Activated T-cell treated with anti-CD3 and anti-CD28 coated beads, Interleukin-2, amount 50 U/mL, for 4 hours (primary cell): ENCODE measurements at places on chromosomes 13 and 19. TPM values are rescaled to one million over a fixed set of nuclear protein-coding genes. Genes with fewer than 3 reads are reported as not detected.

DNA sequence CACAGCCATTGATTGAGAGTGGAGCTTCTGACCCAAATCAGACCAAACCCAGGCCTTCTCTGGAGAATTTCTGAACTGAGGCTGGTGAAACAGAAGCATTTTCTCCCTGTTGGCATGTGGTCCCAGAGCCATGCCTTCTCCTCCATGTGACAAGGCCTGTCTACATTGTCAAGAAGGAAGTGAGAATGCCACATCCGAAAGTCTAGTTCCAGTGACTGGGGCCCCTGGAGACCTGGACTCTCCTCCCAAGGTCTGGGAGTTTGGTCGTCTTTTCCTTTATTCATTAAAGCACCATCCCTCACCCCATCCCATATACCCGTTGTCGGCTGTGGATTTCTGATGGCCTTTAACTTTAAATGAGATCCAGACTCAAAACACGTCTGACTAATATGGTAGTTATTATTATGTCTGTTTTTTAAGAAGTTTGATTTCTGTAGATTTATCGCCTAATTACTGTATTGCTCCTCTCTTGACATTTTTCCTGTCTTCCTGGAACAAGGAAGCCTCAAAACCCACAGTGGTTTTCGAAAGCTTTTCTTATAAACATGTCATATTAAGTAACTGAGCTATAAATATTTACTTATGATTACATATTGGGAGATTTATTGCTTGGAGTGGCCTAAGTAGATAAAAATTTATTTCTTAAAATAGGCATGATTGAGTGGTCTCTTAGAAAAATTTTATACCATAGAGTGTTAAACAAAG lies 128.3 kb upstream of the FRY start:
- DNase-seq = no peak

- DNase-seq = no peak
Observed at GRCh38 chr13:51305271-51305967, 34.1 kb upstream of the SERPINE3 start.

DNA sequence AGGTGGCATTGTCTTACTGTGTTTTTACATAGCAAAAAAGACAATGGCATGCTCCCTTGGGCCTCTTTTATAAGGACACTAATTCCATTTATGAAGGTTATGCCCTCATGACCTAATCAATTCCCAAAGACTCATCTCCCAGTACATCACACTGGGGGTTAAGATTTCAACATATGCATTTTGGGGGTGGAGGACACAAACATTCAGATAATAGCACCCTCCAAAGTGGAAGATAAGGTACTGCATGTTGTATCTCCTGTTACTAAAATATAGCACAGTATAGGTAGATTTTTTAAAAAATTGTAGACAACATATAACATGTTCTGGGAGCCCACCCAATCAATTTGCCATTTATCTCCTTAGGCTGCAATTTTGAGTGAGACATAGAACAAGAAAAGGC lies 221.2 kb downstream of the LIG4 start:
- no peak for DNase-seq

DNA sequence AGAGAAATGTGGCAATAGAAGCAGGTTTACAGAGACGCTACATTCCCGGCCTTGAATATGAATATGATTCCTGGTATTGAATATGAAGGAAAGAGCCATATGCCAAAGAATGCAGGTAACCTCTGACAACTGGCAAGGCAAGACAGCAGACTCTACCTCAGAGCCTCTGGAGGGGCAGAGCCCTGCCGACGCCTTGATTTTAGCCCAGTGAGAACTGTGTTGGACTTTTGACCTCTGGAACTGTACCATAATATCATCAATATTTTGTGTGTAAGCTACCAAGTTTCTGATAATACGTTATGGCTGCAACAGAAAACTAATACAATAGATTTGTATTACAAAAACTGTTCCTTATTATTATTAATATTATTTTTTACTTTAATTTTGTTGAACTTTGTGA lies 219.7 kb downstream of the FGF14 start:
- DNase-seq = no peak

BABAM1 gene
- 128 TPM for total RNA-seq

DNA sequence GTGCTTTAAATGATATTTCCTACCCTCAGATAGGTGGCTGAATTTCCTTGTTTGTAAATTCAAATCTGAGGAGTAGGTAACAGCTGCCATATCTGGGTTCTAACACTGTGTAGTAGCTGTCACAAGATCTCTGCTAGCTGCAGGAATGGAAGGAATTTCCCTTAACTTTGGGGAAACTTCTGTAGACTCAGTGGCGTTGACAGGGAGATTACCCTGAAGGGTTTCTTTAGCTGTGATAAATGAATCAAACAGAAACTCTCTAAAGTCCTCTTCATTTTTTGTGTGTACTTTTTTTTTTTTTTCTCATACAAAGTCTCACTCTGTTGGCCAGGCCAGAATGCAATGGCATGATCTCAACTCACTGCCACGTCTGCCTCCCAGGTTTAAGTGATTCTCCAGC lies 5.3 kb upstream of the EPSTI1 start:
- DNase-seq = no peak

CASP14 gene
- total RNA-seq = not detected

GRCh38 chr19:47183601-47184000 lies 47.4 kb downstream of the BBC3 start:
- no peak for DNase-seq

- no peak for DNase-seq
Observed at GRCh38 chr13:51811920-51812451, 8.0 kb upstream of the DHRS12 start.

KRI1 gene
- 74.2 TPM for total RNA-seq

DNA sequence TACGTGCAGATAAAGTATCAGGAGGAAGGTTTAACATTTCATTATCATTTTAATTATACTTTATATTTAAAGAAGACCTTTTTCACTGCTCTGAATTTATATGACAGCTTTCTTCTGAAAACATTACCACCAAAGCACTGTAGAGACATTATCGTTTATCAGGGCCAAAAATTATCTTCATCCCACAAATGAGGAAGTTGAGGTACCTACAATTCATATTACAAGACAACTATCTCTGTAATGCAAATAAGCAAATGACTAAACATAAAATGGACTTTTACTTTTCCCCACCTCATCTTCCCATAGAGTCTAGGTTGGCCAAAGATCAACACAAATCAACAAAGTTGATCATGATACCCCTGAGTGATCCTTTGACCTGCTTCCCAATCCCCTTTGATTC lies 30.9 kb upstream of the SMAD9 start:
- DNase-seq = no peak

GRCh38 chr19:16942583-16942982 lies 53.8 kb downstream of the F2RL3 start:
- no peak for DNase-seq

ZNF865 gene
- 15.9 TPM for total RNA-seq

DNA sequence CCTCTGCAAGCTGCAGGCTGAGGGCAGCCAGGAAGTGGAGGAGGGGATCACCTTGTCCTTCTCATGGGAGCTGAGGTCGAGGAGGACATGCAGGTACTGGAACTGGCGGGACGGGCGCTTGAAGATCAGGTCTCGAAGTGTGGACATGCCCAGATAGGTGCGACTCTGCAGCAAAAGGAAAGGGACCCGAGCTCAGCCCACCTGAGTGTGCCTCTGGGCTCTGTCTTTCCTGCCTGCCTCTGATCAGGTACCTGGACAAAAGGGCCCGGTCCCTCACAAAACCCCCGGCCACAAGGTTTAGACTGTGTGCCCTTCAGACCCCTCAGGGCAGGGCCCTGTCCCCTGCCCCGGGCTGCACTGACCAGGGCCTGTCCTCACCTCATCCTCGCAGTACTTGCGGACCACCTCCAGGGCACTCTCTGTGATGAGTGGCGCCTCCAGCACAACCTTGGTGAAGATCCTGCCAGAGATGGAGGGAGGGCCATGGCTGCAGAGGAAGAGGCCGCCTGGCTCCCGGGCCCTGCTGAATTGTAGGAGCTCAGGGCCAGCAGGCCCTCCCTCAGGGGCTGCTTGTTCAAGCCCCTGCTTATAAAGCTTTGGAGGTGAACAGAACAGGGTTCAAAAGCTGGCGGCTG lies 12.5 kb upstream of the RSPH6A start:
- no peak for DNase-seq

DNA sequence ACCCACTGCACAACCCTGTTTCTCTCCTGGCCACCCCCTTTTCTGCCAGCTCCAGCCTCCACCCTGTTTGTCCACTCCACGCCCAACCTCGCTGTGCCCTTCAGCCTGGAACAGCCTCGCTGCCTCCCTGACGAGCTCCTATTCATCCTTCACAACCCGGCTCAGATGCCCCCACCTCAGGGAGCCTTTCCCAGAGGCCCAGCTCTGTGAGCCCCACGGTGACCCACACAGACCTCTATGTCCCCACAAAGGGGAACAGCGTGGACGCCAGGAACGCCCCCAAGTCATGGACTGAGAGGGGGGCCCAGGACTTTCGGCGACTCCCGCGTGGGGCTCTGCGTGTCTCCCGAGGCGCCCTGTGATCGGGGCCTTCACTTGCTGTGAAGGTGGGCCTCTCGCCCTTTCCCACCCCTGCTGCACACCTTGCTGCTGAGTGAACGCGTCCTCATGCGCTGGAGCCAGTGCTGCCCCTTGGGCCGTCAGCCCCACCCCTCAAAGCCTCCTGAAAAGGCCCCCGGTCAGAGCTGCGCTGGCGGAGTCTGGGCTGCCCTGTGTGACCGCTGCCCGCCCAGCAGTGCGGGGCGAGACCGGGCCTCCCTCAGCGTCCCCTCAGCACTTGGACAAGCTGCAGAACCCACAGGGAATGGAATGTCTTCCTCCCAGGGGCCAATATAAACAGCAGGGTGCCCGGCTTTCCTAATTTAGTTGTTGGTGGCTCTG lies 40.0 kb downstream of the ADPRHL1 start:
- DNase-seq = no peak
